Left ventricle myocardium superior (tissue), 1 donor: ENCODE measurements at places on chromosomes 1 and 21.
A peak's percentile ranks its signal among the peaks of the same experiment; 100 is the strongest.

- no peak for DNase-seq
These were observed 14.0 kb downstream of the SESN2 start for GRCh38 chr1:28273216-28273860.

GRCh38 chr1:109627692-109628399 lies 8.2 kb downstream of the AMPD2 start:
- no peak for DNase-seq

DNA sequence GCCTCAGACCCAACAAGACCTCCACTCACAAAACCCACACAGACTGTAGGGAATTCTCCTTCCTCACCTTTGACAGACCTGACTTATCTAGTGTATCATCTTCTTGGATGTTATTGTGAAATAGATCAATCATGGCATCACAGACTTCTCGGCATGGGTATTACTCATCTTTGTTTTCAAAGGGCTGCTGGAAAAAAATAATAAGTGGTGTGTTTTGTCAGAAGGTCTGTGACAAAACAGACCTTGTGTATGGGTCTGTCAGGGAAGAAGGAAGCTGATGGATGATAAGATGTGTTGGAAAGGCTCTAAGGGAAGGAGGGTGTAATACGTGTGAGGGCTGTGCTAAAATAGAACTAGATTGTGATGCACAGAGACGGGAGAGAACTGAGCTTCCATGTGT lies 13.9 kb upstream of the S100A7 start:
- no peak for DNase-seq

DNA sequence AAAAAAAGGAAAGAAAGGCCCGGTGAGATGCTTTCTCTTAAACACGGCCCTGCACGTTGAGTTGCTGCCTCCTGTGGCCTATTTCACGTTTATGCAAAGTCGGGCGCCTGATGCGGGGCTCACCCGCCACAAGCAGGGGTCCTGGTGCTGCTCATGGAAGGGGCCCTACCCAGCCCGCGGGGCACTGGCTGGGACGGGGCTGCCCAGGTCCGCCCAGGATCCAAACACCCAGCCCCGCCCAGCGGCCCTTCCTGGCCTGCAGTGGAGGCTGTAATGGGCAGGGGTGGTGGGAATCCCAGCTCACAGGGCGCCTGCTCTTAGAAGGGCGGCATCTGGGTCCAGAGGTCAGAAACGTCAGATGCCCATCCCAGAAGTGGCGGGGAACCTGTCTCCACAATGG lies 1.6 kb downstream of the COL6A2 start:
- DNase-seq, result peak; percentile 60

- DNase-seq, result no peak
These were observed 50.6 kb upstream of the SLC35A3 start for GRCh38 chr1:99919220-99919619.

DNA sequence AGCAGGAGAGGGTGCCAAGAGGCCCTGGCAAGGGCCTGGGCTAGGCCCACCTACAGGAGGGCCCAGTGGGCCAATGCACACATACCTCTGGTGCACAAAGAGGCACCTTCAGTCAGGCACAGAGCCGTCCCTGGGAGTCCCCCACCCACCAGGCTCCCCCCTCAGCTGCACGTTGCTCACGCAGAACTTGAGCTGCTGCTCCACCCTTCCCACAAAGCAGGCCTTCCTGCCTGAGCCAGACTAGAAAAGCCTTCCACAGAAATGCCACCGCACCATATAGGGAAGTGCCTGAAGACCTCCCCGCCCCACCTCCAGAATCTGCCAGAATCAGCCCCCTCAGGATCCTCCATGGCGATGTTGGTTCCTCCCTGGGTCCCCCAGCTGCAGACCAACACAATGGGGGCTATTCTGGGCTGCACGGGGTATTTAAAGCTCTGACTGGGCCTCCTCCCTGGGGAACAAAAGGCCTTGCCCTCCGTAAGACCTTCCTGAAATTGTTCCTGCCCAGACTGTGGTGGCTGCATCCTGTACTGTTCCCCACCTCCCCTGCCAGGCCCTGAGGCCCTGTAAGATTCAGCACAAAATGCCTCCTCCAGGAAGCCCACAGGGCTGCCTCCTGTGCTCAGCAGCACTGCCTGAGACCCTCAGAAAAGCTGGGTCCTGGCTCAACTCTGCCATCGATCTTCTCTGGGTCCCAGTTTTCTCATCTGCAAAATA lies 27.2 kb downstream of the HSPG2 start:
- DNase-seq, result peak; percentile 84

DNA sequence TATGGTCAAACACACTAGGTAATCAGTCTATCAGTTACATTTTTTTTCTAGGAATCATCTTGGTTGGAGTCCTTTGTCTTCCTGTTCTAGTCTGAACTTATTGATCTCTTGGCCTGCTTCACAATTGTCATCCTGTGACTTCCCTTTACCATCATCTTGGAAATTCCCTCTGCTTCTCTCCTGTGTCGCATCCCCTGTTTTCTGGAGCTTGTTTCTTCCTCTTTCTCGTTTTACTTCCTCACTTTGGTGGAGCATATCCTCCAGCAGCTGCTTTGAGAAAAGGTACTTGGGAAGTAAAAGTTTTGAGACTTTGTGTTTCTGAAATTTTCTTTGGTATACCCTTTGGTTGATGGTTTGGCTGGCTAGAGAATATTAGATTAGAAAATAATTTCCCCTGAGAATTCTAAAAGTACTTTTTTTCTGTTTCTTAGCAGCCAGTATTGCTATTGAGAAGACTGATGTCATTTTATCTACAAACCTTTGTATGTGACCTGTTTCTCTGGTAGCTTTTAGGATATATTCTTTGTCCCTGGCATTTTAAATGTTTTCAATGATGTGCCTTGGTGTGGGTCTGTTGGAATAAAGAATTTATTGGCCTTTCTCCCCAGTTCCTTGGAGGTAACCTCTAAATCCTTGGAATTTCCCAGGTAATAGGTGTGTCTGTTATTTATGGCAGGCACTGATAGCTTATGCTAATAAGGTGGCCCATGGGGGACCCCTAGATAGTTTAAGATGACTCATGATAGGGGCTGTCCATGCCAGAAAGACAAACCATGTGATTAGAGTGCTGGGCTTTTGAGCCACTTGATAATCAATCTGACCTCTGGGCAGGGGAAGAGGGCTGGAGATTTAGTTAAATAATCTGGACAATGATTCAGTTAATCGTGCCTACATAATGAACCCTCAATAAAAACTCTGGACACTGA lies 6.1 kb upstream of the MYCL start:
- DNase-seq, result no peak

GRCh38 chr1:100642826-100643225 lies 76.7 kb upstream of the VCAM1 start:
- no peak for DNase-seq
